HCEC 1CT (cell line): ENCODE measurements at places on chromosomes 3 and 15.
A peak's percentile ranks its signal among the peaks of the same experiment; 100 is the strongest.

DNA sequence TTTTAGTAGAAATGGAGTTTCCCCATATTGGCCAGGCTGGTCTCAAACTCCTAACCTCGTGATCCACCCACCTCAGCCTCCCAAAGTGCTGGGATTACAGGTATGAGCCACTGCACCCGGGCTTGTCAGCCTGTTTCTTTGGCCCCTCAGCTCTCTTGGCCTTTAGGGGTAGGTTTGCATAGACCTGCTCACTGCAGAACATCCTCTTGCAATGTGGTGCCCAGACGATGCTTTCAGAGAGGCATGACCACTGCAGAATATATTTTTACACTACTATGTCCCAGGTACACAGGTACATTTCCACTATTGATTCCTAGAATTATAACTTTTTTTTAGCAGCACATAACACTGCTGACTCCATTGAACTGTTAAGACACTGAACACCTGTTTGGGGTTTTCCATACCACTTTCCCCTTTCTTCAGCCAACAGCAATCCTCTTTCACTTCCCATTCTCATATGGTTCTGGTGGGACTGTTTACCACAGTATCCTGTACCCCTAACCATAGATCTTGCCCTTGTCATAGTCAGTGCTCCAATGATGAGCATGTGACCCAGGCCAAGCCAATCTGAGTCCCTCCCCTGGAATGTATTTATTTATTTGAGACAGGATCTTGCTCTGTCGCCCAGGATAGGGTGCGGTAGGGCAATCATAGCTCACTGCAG, 21.1 kb downstream of the CCDC32 start:
- no peak for DNase-seq

DNA sequence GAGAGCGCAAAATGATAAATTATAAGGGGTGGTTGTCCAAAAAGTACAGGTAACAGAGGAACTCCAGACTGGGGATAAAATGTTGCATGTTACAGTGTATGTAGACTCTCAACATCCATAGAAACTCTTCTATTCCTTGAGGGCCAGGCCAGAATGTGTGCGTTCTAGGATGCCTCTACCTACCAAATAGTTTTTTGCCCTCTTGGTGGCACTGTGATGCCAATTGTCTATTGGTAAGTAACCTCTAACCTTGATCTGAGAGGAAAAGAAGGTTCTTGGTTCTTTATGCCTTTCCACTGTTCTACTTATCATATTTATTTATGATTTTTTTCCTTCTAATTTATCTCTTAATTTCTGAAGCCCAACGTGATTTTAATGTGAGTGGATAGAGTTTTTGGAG, 424.6 kb downstream of the GRM7 start:
- no peak for DNase-seq

- DNase-seq, result no peak
Measured at GRCh38 chr3:119343719-119344118, 49.5 kb downstream of the ARHGAP31 start.

- peak; percentile 29 for DNase-seq
Measured at GRCh38 chr3:157175691-157176507, 16.0 kb upstream of the CCNL1 start.

GRCh38 chr3:175805825-175806224, 946.7 kb downstream of the NAALADL2 start:
- DNase-seq, result no peak
